ENCODE measurements at places on chromosomes 6 and 20.

DNA sequence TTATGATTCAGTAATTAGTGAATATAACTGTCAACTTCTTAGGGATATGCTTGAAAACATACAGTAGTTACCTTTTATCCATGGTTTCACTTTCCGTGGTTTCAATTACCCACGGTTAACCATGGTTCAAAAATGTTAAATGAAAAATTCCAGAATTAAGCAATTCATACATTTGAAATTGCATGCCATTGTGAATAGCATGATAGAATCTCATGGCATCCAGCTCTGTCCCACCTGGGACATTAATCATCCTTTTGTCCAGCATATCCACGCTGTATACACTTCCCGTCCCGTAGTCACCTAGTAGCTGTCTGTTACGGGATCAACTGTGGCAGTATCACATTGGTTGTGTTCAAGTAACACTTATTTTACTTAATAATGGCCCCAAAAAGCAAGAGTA lies 781.7 kb upstream of the CITED2 start:
- DNase-seq: no peak

DNA sequence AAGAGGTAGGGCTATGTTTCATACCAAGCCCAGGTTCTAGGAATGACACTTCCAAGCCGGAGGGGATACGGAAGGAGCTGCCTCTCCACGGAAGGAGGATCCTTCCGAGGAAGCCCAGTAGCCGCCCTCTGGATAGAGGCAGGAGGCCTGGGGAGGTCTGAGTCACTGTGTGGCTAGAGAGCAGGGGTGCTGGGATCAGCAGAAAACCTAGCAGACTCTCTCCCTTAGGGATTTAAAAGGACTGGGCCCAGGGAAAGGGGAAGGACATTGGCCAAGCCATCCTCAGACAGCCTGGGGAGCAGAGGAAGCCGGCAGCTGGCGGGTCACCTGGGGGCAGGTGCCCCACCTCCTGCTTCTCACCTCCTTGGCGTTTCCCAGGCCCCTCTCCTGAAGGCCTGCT lies 36.6 kb upstream of the NFATC2 start:
- no peak for DNase-seq

GRCh38 chr6:163757520-163757919 lies 343.0 kb downstream of the QKI start:
- no peak for DNase-seq

DNA sequence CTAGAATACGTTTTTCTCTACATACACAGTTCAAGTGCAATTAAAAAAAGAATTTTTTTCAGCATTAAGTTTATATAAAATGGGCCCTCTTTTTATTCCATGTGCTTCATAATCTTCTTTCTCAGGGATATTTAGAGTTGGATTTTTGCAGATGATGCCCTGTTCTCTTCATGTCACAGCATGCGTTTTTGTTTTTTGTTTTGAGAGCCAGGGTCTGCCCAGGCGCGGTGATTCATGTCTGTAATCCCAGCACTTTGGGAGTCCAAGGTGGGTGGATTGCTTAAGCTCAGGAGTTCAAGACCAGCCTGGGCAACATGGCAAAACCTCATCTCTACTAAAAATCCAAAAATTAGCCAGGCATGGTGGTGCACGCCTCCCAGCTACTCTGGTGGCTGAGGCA lies 82.9 kb upstream of the PRND start:
- DNase-seq: no peak

- no peak for DNase-seq
These were observed 127.4 kb downstream of the ADGRG6 start for GRCh38 chr6:142429195-142429594.

All from esophagus squamous epithelium (tissue), 5 donors.